ENCODE measurements at places on chromosomes 11 and 22.
A peak's percentile ranks its signal among the peaks of the same experiment; 100 is the strongest.

DNA sequence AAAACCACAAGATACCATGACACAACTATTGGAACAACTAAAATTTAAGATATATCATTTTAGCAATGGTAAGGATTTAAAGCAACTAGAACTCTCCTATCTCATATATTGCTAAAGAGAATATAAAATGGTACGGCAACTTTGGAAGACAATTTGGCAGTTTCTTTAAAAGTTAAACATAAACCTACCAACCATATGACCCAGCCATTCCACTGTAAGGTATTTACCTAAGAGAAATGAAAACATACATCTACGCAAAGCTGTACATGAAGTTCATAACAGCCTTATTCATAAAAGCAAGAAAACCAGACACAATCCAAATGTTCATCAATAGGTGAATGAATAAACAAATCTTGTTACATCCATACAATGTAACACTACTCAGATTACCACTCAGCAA, 31.3 kb downstream of the SIK3 start:
- DNase-seq, result no peak

- DNase-seq, result no peak
These were observed 104.7 kb upstream of the CARD18 start for GRCh38 chr11:105244160-105244825.

- DNase-seq, result no peak
These were observed 661.5 kb downstream of the LRRC4C start for GRCh38 chr11:40797981-40798380.

- DNase-seq, result peak; percentile 73
These were observed 14.1 kb downstream of the BTBD10 start for GRCh38 chr11:13448876-13449275.

GRCh38 chr11:1175461-1176223, 17.9 kb downstream of the MUC5AC start:
- DNase-seq, result no peak

DNA sequence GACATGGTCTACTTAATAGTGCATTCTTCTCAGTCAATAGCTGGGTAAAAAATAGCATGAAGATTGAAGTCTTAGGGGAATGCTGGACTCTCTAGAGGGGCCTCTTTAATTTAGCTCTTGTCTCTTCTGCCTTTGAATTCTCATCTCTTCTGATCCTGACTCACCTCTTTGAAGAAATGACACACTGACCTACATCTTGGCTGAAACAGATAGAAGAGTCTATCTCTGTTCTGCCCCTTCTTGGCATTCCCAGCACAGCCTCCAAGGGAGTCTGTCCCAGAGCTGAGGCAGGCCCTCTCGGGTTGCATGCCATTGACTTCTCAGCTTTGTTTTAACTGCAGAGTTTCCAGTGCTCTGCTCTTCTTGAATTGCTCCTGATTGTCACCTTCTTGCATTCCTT, 55.7 kb downstream of the PTPRJ start:
- DNase-seq, result no peak

DNA sequence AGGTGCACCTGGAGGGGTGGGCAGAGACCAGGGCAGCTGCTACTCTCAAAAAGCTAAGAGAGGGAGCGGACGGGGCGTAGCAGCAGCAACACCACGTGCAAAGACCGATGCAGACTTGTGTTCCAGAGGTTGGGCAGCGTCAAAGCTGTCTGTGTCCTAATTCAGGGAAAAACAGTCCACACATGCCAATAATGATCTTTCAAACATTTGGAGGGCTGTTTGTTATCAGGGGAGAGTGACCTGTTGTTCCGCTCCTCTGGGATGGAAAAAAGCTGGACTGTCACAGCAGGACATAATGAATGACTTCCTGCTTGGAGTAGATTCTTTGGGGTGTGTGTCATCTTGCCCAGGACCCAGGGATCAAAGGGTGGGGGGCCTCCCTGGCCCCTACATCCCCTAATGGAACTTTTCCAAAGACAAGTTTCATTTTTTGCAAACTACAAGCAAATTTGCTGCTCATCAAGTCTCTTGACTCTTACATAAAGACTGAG, 6.2 kb upstream of the FBLN1 start:
- peak; percentile 98 for DNase-seq

GRCh38 chr11:26321516-26321915, 10.4 kb upstream of the ANO3 start:
- no peak for DNase-seq

DNA sequence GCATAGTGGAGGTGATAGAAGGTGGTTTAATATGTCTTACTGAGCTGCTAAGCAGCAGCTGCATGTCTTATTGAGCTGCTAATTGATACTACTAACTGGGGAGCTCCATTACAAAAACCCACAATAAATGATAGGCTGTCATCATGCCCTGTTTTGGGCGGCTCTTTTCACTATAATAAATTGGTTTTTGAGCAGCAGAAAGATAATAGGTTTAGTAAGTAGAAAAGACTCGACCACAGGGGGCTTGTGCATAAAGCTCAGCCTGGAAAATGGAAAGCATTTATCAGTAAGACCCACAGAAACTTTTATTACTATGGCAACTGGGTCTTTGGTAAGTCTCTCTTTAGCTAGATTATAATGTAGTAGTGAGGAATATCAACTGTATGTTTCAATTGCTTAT, 117.6 kb downstream of the LDLRAD3 start:
- no peak for DNase-seq

DNA sequence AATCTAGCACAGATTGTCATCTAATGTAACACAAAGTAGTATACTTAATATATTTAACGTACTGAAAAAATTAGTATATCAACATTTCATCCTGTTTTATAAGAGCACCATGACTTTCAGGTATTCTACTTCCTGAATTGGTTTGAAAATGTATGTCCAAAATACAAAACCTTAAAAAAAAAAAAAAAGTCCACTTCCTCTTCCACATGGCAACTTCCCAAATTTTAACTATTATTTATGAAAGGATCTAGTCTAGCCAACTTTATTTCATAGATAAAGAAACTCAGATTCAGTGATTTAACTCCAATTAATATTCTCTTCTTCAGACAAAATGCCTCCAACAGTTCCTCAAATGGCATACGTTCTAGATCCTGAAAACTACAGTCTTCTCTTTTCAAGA, 44.0 kb downstream of the PIK3C2A start:
- no peak for DNase-seq

DNA sequence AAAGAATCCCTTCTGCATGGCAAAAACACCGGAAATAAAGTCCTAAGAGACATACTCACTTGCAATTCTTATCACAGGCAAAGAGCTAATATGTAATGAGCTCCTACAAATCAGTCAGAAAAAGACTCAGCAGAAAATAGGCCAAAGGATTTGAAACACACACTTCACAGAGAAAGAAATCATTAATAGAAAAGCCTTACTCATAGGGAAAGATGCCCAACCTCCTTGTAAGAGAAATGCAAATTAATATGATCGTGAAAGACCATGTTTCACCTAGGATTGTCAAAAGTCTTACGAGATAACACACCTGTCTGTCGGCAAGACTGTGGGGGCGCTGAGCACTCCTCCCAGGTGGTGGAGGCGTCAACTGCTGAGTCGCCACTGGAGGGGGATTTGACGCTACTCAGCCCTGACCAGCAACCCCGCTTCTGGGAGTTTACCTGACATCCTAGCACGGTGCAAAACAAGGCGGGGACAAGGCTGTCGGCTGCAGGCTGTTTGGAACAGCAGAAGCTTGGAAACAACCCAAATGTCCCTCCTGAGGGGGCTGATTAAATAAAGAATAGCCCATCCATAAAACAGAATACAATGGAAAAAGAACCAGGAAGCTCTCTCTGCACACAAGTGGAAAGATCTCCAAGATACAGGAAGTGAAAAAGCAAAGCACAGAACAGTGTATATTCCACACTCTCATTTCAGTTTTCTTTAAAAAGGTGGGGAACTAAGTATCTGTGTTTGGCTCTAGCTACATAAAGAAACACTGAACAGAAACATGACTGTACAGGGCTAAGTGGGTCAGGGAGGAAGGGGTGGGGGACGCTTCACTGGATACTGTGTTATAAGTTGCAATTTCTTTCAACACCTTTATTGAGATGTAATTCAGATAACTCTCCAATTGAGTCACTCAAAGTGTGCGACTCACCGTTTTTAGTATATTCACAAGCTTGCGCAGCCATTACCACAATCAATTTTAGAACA, 11.5 kb downstream of the CSNK1E start:
- no peak for DNase-seq

- DNase-seq, result no peak
These were observed 17.9 kb upstream of the MUC6 start for GRCh38 chr11:1054143-1055108.

DNA sequence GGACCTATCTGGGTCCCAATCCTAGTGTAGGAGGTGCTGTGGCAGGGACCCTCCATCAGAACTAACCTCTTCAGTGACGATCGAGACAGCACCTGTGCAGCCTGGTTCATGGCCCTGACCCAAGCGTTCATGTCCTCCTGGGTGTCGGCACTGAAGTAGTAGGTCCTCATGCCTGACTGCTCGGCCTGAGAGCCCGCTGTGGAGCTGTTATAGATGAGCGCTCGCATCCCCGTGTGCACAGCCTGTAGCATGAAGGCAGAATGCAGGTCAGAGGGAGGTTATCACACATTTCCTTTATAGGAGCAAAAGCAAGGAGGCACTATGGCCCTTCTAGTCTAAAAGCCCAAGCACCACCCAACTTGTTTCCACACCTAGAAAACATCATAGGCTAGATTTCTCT, 103.0 kb downstream of the C11orf58 start:
- DNase-seq, result no peak

GRCh38 chr11:15589070-15589626, 474.4 kb downstream of the INSC start:
- no peak for DNase-seq

GRCh38 chr22:45884201-45885062, 92.5 kb downstream of the WNT7B start:
- DNase-seq, result peak; percentile 35

GRCh38 chr22:31122532-31123291, at the start of gene INPP5J:
Gene INPP5J (plus strand): TSS chr22:31122966. CDS start chr22:31123015, 49 bp downstream.
- DNase-seq, result peak; percentile 55

GRCh38 chr11:13051257-13051656, 42.1 kb downstream of the RASSF10 start:
- no peak for DNase-seq

- no peak for DNase-seq
These were observed 16.9 kb upstream of the TCF20 start for GRCh38 chr22:42287174-42287890.

DNA sequence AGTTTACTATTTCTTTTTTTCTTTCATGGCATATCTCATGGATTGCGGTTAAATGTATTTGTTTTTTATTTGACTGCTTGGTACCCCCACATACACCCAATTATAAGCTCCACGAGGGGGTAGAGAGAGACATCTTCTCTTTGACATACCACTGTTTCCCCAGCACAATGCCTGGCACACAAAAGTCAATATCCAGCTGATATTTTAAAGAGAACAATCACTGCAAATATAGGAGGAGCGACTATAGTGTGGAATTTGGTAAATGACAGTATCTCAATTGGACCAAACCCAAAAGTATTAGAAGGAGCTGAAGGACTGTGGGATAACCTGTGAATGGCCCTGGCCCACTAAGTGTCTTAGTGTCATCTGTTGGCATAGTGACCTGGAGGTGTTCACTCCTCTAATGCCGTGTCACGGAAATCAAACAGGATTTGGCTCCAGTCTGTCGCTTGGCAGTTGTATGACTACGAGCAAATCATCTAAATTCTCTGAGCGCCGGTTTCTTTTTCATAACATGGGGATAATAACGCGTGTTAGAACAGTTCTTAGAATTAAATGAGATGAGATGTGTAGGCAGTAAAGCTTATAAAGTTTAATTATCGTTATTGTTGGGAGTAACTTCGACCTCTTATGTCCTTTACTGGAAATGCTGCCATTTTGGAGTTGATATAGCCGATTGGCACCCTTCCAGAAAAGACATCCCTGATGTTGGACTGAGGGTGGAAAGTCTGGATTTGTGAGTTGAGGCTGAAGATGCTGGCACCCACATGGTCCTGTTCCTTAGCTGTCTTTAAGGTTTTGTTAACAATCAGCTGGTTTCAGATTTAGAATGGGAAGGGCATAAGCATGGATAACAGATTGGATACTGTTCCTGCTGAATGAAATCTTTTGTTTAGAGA, 144.5 kb downstream of the DBX1 start:
- peak; percentile 47 for DNase-seq

DNA sequence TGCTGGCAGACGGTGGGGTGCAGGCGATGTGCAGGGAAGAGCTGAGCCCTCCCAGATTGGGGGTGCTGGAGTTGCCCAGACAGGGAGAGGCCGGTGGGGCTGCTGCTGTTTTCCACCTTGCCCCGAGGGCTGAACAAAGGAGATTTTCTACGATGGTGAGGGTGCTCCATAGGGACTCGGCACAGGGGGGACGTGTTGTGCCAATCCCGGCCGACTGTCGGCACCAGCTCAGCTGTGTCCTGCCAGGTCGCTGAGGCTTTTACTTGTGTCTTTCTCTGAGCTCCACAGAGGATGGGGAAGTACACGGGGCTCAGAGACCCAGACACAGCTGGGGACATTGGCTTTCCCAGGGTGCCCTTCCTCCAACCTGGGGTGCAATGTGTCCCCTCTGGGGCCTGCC, 816.8 kb downstream of the BRD1 start:
- DNase-seq, result no peak

GRCh38 chr11:104650234-104650633, 248.0 kb downstream of the CASP12 start:
- DNase-seq, result no peak

DNA sequence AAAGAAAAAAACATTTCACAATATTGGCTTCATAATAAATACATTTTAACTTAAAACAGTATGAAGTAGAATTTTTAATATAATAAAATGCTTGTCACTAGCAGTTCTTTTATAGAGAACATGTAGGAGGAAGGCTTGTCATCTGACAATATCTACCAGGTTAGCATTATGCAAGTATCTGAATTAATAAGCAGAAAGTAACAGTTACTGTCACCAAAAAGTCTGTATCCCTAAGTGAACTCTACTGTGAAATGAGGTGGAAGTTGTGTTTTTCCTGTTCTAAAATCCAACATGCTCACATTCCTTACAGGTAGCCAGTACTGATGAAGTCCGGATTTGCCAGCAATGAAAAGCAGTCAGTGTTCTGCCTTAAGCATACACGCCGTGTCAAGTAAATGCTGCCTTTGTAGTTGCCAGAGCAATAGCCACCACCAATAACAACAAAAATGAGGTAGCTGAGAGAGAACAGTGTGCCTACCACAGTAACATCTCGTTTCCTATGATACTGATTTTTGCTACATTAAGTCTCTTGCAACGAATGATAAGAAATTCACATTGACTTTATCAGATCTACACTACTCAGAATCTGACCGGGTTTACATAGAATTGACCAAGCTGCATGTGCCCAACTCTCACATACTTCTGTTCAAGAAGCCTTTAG, 95.5 kb downstream of the SIK3 start:
- DNase-seq, result no peak

- DNase-seq, result no peak
These were observed 253.0 kb upstream of the POU2AF2 start for GRCh38 chr11:110992481-110992880.

- DNase-seq, result no peak
These were observed 53.2 kb downstream of the GLYATL1 start for GRCh38 chr11:58992489-58992888.
